ENCODE measurements at places on chromosomes 12 and 14.

- DNase-seq, result no peak
These were observed 12.8 kb upstream of the SMARCD1 start for GRCh38 chr12:50072198-50072907.

- no peak for DNase-seq
These were observed 57.9 kb downstream of the E2F7 start for GRCh38 chr12:77007476-77007875.

- DNase-seq, result no peak
These were observed 68.3 kb downstream of the FOXN3 start for GRCh38 chr14:89348722-89349121.

- no peak for DNase-seq
These were observed 338.6 kb downstream of the SYT1 start for GRCh38 chr12:79203058-79203647.

DNA sequence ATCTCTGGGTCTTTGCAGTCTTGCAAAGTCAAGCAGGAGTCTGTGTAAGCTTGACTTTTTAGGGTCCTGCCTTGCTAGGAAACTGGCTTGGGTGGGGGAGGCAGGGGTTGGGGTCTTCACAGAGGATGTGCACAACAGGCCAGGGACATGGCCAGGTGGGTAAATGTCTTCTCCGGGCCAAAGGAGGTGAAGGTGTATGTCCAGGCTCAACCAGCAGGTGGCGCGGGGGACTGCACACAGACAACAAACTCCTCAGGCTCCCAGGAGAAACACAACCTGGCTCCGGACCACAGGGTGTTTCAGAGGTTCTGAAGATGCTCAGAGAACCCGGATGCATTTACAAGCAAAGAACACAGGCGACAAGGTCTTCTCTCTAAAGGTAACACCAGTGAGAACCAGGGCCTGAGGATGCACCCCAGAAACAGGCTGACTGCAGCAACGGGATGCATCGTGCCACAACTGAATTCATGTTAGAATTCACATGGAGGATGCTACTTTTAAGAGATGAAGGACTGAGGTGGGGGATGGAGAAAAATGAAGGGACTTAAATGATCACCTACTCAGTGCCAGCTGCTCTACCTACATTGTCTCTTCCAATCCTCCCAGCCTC lies 56.0 kb downstream of the PLEKHG3 start:
- peak; percentile 10 for DNase-seq

DNA sequence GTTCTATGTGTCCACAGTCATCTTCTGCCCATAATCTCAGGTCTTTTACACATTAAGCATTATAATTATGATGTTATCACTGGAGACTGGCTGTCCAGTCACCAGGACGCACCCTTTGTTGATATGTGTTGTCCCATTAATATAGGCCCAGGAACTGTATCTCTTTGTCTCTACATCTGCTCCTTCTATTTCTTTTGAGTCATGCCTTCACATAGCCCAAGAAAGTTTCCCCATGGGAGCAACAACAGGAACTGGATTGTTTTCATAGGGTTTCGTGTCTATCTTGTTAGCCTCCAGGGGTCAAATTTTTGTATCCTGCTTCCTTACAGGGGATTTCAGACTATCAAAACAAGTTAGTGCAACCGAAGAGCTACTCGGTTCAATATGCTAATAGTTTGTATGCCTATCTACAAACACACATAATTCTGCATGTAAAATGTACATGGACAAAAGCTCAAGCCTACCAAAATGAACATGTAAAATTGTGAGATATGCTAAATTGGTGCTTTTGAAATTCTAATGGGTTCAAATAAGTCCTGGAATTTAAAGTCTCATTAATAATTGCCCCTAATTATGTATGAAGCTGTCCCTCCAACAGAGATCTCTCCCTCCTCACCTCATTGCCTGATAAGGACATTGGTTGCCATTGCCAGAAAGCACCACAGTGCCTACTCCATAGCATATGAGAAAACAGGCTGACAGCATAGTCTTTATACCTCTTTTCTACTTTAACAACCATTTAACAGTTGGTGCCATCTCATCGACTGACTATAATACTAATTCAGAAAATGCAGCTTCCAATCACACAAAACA lies 99.8 kb upstream of the DIO2 start:
- DNase-seq, result no peak

- DNase-seq, result no peak
These were observed 17.9 kb downstream of the KRT76 start for GRCh38 chr12:52759218-52759617.

- no peak for DNase-seq
These were observed 9.3 kb downstream of the STAC3 start for GRCh38 chr12:57241402-57242310.

- DNase-seq, result no peak
These were observed 104.0 kb upstream of the SLC16A7 start for GRCh38 chr12:59491877-59492276.

GRCh38 chr12:115630136-115630535 lies 647.4 kb downstream of the MED13L start:
- DNase-seq, result no peak

DNA sequence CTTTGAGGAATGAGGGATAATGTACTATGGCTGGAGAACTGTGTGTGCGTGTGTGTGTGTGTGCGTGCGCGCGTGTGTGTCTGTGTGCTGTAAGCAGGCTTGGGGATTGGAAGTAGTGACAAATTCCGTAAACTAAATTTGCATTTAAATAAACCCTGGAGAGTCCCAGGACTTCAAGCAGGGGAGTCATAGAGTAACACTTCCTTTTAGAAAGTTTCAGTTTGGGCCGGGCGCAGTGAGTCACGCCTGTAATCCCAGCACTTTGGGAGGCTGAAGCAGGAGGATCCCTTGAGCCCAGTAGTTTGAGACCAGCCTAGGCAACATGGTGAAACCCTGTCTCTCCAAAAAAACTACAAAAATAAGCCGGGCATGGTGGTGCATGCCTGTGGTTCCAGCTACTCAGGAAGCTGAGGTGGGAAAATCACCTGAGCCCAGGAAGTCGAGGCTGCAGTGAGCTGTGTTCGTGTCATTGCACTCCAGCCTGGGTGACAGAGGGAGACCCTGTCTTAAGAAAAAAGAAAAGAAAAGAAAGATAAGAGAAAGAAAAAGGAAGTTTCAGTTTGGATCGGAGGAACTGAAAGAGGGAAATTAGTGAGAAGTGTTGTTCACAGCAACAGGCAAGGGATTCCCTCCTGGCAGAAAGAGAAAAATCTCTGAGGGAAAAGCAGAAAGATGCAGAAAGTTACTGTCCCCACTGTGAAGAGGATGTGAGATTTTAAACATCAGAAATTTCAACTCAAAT lies 222.7 kb upstream of the SOX5 start:
- DNase-seq, result no peak

DNA sequence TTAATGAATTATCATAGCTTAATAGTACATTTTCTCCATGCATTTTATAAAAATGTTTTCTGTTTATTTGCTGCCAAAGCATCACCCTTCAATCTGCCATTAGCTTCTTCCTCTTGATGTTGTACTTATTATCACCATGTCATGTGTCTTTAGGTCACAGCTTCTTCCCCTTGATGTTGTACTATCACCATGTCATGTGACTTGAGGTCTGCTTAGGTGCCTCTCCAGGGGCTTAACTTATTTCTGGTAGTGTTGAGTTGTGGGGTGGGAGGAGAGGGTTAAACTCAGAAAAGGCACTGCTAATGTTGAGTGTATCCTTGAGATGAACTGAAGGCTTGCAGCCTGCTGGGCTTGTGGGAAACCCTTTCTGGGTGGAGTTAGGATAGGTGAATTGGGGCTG lies 87.8 kb downstream of the DAAM1 start:
- DNase-seq, result no peak

- no peak for DNase-seq
These were observed 56.5 kb downstream of the HECTD4 start for GRCh38 chr12:112325622-112326207.

DNA sequence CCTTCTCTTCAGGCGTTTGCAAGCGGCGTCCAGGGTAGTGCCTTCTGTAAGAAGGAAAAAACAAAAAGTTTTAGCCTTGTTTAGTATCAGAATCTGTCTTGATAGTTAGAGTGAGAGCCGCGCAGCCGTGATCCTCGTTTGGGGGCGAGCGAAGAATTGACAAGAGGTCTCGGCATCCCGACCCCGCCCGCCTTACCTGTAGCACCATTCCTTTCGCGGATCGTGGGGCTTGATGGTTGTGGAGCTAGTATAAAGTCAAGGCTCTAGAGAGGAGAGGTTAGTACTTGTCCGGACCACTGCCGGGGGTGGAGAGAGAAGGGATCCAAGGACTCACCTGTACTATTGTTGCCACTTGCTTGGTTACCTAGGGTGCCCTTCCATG lies 494 bp downstream of the TMTC3 start:
- no peak for DNase-seq

DNA sequence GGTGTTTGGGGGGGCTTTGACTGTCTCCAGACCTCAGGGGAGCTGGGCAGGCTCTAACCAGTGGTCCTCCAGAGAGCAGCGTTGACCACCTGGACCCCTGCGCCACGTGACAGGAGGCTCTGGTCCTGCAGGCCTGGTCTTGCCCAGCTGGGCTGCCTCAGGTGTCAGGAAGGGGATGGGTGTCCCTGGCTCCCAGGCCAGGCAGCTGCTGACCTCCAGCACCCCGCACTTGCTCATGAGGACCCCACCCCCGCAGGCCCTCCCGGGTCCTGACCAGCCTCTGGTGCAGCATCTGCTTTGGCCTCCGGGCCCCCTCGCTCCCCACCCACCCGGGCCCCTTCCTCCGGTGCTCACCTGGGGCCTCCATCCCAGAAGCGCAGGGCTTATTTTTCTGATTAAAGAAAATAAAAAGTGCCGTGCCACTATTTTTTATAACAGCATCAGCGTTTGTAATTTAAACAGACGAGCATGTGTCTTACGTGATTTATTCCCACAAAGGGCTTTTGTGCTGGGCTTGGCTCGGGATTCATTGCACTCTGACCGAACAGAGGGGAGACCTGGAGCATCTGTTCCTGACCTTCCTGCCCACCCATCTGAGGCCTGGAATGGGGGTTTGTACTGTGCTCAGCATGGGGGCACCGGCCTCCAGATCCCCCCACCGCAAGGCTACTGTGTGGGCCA lies 21.7 kb downstream of the FBRSL1 start:
- DNase-seq, result no peak

GRCh38 chr14:36700651-36701050 lies 39.0 kb downstream of the PAX9 start:
- no peak for DNase-seq

DNA sequence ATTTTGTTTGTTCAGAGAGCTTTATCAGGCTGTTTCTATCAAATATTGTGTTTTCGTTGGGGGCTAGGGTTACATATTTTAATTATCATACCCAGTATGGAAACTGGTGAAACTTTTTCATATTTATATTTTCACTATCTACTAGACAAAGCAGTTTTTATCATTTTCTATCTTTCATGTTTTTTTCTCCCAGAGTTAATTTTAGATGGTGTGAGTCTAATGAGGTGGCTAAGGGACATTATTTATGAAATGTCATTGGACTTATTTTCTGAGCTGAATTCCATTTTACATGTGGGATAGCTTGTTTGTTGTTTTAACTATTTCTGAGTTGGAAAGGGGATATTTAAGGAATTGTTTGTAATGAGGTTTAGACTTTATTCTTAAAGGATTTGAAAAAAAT lies 100.3 kb downstream of the TMTC2 start:
- DNase-seq, result no peak

DNA sequence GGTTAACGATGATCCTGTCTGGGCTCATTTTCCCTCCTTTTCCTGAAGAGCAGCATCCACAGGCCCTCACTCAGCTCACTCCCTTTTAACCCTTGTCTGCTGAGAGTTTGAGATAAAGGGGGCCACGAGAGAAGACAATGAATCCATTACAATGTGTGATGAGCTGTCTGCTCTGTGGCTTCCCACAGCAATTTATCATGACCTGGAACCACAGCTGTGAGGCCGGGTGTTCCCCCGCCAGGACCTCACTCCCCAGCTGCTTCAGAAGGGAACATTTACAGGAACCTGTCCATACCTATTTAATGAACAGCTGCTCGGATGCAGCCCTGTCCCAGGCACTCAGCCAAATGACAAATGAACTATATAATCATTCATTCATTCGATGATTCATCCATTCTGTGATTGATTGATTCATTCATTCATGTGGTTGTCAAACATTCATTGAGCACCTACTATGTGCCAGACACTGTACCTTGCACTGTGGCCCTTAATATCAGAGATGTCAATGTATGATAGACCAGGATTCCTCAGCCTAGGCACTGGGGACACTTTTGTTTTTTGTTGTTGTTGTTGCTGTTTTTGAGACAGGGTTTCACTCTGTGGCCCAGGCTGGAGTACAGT lies 18.5 kb upstream of the P2RX7 start:
- no peak for DNase-seq

DNA sequence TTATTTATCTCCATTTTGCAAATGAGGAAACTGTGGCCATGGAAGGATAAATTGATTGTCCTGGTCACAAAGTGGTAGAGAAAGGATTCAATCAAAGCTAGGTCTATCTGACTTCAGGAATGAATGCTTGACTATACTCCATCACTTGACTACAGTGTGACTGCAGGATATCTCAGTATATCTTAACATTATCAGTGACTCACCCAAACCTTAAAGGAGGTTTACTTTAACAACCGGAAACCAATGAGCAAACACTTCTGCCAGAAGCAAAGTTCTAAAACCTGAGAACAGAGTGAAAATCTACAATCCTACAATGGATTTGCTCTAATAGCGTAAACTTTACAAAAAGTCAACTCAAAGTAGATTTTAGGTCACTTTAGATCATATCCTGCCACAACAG lies 277.0 kb downstream of the CEP128 start:
- no peak for DNase-seq

DNA sequence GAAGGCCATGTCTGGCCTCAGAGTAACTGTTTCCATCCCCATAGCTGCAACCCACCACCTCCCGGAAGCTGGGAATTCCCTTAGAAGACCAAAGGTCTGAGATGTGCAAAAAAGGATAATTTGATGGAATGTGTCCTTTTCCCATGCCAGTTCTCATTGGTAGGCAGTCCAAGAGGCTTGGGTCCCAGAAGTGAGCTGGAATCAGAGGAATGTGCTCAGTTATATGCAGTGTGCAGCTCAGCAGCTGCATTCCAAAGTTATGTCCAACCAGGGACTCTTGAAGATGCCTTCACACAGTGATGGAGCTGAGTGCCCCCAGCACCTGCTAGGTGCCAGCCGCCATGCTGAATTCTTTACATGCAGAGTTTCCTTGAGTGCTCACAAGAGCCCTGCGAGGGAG lies 583.9 kb upstream of the TBX3 start:
- DNase-seq, result no peak

DNA sequence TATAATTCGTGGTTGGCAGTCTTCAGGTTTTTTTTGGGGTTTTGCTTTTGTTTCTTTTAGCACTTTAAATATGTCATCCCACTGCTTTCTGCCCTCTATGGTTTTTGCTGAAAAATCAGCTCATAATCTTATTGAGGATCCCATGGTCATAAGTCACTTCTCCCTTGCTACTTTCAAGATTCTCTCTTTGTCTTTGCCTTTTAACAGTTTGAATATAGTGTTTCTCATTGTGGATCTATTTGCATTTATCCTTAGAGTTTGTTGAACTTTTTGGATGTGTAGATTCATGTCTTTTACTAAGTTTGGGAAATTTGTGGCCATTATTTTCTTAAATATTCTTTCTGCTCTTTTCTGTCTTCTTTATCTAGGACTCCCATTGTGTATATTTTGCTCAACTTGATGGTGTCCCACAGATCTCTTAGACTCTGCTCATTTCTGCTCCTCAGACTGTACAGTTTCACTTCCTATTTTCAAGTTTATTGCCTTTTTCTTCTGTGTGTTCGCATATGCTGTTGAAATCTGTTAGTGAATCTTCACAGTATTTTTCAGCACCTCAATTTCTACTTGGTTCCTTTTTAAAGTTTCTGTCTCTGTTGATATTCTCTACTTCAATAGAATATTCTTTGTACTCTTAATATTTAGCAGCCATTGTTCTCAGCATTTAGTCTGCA lies 70.8 kb downstream of the WNK1 start:
- DNase-seq, result no peak
